ENCODE measurements at places on chromosomes 13 and 19. TPM values are rescaled to one million over a fixed set of nuclear protein-coding genes. Genes with fewer than 3 reads are reported as not detected.
A peak's percentile ranks its signal among the peaks of the same experiment; 100 is the strongest.

- H3K36me3 ChIP-seq = no peaks in the 10 kb centered on the region
- H3K27me3 ChIP-seq = no peaks in the 10 kb centered on the region
- H3K4me1 ChIP-seq = no peaks in the 10 kb centered on the region
- H3K27ac ChIP-seq = no peak overlapping the region
- H3K4me3 ChIP-seq = no peak overlapping the region
These were observed 353.1 kb downstream of the ENOX1 start for GRCh38 chr13:43433691-43434141.

DNA sequence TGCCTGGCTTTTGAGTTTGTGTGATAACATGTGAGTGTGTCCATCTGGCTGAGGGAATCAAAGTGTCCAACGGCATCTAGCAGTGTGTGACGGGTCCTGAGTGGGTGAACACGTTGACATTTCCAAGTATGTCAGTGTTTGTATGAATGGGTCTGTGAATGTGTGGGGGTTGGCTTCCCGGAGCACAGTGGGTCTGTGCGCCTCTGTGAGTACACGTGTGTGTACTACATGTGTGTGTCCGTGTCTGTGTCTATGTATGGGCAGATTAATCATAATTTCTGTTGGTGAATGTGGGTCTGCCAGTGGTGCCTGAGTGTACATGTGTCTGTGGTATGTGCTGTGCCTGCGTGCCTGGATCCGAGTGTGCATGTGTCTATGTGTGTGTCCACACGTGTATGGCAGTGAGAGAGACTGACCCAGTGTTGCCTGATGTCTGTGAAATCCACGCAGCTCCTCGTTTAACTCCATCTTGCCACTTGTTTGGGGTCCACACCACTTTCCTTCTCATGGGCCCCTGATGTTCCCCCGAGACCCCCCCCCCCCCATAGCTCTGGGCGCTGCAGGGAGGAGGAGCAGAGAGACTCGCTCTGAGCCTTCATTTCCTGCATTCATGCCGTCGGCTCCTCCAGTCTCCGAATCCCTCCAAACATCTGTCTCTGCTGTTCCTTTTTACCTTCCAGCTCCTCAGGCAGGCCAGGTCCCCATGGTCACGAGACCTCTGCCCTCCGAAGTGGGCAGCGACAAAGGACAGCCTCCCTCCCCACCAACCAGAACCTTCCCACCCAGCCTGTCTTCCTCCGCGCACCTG is 5.3 kb downstream of the CCDC8 start:
- peaks cover 19% of the 10 kb centered on the region for H3K4me1 ChIP-seq
- no peaks in the 10 kb centered on the region for H3K27me3 ChIP-seq

DNA sequence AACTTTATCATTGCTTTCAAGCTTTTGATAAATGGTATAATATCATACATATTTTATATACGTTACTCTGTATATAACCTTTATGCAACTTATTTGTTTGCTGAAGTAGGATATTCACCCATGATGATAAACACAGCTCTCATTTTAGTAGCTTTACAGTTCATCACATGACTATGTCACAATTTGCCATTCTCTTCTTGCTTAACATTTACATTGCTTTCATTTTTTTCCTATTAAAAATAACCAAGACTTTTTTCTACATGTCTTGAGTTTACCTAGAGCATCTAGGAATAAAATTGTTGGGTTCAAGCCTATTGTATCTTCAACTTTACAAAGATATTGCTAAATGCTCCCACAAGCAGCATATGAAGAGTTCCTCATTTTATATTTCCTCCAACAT is 54.0 kb downstream of the KCNRG start:
- no peaks in the 10 kb centered on the region for H3K36me3 ChIP-seq
- H3K27me3 ChIP-seq = no peaks in the 10 kb centered on the region
- no peak overlapping the region for H3K4me3 ChIP-seq
- no peak for DNase-seq
- no peak overlapping the region for H3K27ac ChIP-seq

DNA sequence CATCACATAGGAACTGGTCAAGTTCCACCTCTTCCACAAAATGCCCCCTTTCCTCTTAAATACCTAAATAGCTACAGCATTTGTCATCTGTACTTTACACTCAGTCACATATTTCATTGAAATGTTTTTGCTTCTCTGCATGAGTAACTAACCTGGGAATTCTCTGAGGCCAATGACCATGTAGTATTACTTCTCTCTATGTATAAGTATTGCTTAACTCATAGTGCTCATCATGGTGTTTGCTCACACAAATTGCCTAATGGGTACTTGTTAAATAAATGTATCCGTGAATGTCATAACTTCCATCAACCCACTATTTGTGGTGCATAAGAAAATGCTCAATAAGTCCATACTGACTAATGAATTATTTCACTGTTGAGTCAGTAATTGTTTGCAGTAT is 115.5 kb downstream of the FGF14 start:
- H3K27ac ChIP-seq = no peak overlapping the region
- H3K4me1 ChIP-seq = no peaks in the 10 kb centered on the region
- no peak overlapping the region for H3K4me3 ChIP-seq

GRCh38 chr19:27759896-27760295 is 1453.1 kb downstream of the UQCRFS1 start:
- no peak for DNase-seq
- H3K27me3 ChIP-seq = no peaks in the 10 kb centered on the region
- no peak overlapping the region for H3K27ac ChIP-seq
- no peak overlapping the region for H3K4me3 ChIP-seq

GRCh38 chr13:27354379-27354778 is 70.0 kb upstream of the GTF3A start:
- H3K4me1 ChIP-seq = no peaks in the 10 kb centered on the region
- no peak for DNase-seq

DNA sequence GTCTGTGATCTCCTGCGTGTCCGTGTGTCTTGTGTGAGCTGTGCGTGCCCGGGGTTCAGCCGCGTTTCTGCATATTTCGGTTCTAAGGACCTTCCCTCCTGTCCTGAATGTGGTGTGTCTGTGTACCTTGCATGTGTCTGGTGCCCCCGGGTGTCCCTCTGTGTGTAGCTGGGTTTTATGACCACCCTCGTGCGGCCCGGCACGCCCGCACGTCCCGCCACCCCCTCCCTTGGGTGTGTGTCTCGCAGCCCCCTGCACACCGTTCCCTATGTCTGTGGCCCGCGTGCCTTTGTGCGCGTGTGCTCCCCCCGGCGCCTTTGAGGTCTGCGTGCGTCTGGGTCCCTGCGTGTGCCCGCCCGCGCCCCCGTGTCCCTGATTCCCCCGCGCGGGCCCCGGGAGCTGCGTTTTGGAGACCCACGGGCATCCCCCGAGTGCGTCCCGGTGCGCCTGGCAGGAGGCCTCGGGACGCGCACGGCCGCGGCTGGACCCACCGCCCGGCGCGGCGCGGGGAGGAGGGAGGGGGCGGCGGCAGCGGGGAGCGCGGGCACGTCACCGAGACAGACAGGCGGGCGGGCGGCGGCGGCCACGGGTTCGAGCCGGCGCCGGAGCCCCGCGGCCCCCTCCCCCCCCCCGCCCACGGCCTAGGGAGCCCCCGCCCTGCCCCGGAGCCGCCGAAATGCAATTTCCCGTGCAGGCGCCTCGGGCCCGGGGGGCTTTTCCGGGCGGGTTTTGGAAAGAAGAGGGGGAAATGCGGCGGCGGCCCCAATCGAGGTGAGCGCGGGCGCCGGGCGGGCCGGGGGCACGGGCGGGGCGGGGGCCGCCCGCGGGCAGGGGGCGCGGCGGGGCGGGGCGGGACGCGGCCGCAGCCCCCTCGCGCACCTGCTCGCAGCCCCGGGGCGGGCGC is 12.0 kb upstream of the NANOS3 start:
- no peaks in the 10 kb centered on the region for H3K36me3 ChIP-seq
- peak overlapping the region; percentile 53 for H3K4me3 ChIP-seq
- H3K27ac ChIP-seq = peak overlapping the region; percentile 36
- no peaks in the 10 kb centered on the region for H3K27me3 ChIP-seq

GRCh38 chr19:16518483-16519229 is 22.5 kb downstream of the C19orf44 start:
- no peak overlapping the region for H3K27ac ChIP-seq
- H3K27me3 ChIP-seq = no peaks in the 10 kb centered on the region
- no peak overlapping the region for H3K4me3 ChIP-seq
- H3K4me1 ChIP-seq = no peaks in the 10 kb centered on the region
- H3K36me3 ChIP-seq = peaks cover 5% of the 10 kb centered on the region

- H3K4me1 ChIP-seq = no peaks in the 10 kb centered on the region
- no peak overlapping the region for H3K4me3 ChIP-seq
- no peaks in the 10 kb centered on the region for H3K27me3 ChIP-seq
- H3K36me3 ChIP-seq = no peaks in the 10 kb centered on the region
- no peak overlapping the region for H3K27ac ChIP-seq
These were observed 299.7 kb downstream of the DLEU7 start for GRCh38 chr13:50543782-50544181.

DNA sequence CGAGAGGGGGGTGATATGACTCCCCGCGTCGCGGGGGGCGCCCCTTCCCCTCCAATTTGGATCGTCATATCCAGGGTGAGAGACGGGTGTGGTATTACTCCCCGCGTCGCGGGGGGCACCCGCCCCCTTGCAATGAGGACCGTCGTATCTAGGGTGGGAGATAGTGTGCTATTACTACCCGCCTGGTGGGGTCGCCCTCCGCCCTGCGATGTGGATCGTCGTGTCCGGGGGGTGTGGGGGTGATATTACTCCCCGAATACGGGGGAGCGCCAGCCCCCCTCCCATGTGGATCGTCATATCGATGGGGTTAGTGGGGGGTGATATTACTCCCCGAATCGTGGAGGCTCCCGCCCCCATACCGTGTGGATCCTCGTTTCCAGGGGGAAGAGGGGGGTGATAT is 29.2 kb upstream of the RGCC start:
- H3K4me1 ChIP-seq = no peaks in the 10 kb centered on the region
- no peak overlapping the region for H3K4me3 ChIP-seq
- H3K36me3 ChIP-seq = no peaks in the 10 kb centered on the region
- no peak overlapping the region for H3K27ac ChIP-seq
- no peaks in the 10 kb centered on the region for H3K27me3 ChIP-seq
- no peak for DNase-seq

- H3K27ac ChIP-seq = no peak overlapping the region
- DNase-seq = no peak
- H3K36me3 ChIP-seq = no peaks in the 10 kb centered on the region
These were observed 3.3 kb upstream of the AP3D1 start for GRCh38 chr19:2154587-2155075.

- H3K27ac ChIP-seq = peak within 1 kb of the TSS; percentile 75
- H3K4me3 ChIP-seq = peak within 1 kb of the TSS; percentile 68
- no peaks in the 10 kb centered on the region for H3K36me3 ChIP-seq
- no peaks in the 10 kb centered on the region for H3K27me3 ChIP-seq
- peak; percentile 39 for DNase-seq
These were observed at the start of gene EPSTI1 for GRCh38 chr13:42991898-42992763. Gene EPSTI1 (minus strand): TSS chr13:42992241. CDS start chr13:42992165, 76 bp downstream.

DNA sequence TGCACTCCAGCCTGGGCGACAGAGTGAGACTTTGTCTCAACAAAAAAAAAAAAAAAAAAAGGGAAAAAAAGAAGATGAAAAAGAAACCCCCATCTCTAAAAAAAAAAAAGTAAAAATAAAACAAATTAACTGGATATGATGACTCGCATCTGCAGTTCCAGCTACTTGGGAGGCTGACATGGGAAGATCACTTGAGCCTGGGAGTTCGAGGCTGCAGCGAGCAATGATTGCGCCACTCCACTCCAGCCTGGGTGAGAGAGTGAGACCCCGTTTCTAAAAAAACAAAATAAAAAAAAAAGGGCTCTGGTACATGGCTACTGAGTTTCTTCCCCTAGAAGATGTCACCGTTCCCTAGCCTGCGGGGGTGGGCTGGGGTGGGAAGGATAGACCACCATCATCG is 2.4 kb upstream of the CATSPERG start:
- no peaks in the 10 kb centered on the region for H3K36me3 ChIP-seq
- no peak overlapping the region for H3K27ac ChIP-seq
- no peaks in the 10 kb centered on the region for H3K27me3 ChIP-seq
- H3K4me3 ChIP-seq = no peak overlapping the region
- H3K4me1 ChIP-seq = no peaks in the 10 kb centered on the region
- DNase-seq = no peak

DNA sequence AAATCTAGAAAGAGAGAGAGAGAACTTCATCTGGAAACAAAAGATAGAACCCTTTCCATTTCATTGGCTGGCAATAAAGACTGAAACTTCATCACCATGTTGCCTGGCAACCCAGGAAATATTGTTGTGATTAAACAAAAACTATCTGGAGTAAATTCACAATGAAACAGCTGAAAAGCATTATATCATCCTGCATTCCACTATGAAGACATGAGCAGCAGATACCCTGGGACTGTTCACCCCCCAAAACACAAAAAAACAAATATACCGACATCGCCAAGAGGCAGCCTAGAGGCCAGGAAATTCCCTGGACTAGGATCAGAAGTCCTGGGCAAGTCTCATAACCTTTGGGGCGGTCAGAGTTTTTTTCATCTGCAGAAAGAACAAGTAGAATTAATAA is 158.3 kb downstream of the FOXO1 start:
- no peaks in the 10 kb centered on the region for H3K4me1 ChIP-seq
- H3K4me3 ChIP-seq = no peak overlapping the region
- H3K27me3 ChIP-seq = no peaks in the 10 kb centered on the region
- DNase-seq = no peak
- H3K36me3 ChIP-seq = no peaks in the 10 kb centered on the region
- H3K27ac ChIP-seq = peak overlapping the region; percentile 62

GRCh38 chr13:100917011-100917410 is 242.4 kb upstream of the TMTC4 start:
- no peak overlapping the region for H3K4me3 ChIP-seq
- H3K4me1 ChIP-seq = no peaks in the 10 kb centered on the region
- no peaks in the 10 kb centered on the region for H3K27me3 ChIP-seq
- H3K36me3 ChIP-seq = no peaks in the 10 kb centered on the region

- no peak overlapping the region for H3K27ac ChIP-seq
- DNase-seq = no peak
- no peaks in the 10 kb centered on the region for H3K4me1 ChIP-seq
- H3K27me3 ChIP-seq = no peaks in the 10 kb centered on the region
- H3K36me3 ChIP-seq = no peaks in the 10 kb centered on the region
- H3K4me3 ChIP-seq = no peak overlapping the region
These were observed 75.6 kb upstream of the KL start for GRCh38 chr13:32940601-32941000.

DNA sequence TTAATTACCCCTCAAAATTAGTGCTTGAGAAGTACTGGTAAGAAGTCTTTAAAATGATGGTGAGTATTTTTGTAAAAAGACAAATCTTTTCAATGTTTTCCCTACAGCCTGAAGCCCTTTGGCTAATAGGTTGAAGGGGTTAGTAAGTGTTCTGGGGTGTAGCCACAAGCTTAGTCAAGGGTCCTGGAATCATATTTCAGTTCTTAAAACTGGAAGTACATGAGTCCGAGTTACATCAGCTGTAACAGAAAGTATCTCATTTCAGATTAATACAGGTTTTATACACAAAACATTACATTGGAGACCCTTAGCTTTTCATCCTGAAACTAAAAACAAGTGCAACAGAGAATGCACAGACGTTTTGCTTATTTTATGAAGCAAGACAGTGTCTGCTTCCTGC is 52.7 kb upstream of the TEX29 start:
- no peak for DNase-seq
- H3K27ac ChIP-seq = no peak overlapping the region
- H3K4me1 ChIP-seq = no peaks in the 10 kb centered on the region
- H3K4me3 ChIP-seq = no peak overlapping the region

Gene ZNF471
- polyA plus RNA-seq = 3.5 TPM

Gene IL12RB1
- 0.40 TPM for polyA plus RNA-seq

Gene PLK5
- 0.23 TPM for polyA plus RNA-seq

Gene CPT1C
- 10.5 TPM for polyA plus RNA-seq

Gene GFY
- polyA plus RNA-seq = not detected

Gene PCDH8
- polyA plus RNA-seq = not detected

Gene RNF113B
- not detected for polyA plus RNA-seq
